Activated CD8-positive, alpha-beta T cell treated with anti-CD3 and anti-CD28 coated beads, Interleukin-2, amount 10 ng/mL, durations not matched to agents 7 days and 5 days (primary cell): ENCODE measurements at places on chromosomes 4 and X.

- no peak for DNase-seq
These were observed 53.0 kb downstream of the HELT start for GRCh38 chr4:185071236-185071811.

DNA sequence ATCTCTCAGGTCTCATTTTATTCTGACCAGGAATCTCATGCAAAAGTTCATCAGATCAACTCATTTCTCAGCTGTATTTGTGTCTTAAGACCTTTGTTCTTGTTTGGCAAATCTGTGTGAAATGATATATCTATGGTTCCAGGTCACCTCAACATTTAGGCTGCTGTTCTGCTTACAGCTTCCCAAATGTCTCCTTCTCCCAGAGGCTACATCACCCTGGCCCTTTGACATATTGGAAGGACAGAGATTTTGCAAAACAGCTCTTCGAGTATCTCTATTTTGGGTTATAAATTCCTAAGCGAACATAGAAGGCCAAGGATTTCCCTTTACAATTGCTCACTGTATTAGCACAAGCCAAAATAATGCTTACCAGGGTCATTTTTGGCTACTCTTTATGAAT is 57.5 kb upstream of the GIMD1 start:
- no peak for DNase-seq

DNA sequence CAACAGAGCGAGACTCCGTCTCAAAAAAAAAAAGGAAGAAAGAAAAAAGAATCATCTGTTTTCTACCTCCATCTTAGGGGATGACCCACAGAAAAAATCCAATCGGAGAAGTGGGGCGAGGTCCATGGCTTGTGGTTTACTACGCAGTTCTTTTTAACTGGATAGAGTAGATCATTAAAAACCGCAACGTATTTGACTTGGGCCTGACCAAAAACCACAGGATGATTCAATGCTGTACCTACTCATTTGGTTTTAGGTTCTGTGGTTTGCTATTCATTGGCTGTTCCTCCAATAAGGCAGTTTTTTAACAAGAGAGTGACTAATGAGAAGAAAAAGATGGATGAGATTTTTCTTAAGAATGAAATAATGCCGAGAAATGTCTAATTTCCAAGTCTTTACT is 83.7 kb downstream of the FREM3 start:
- peak; percentile 39 for DNase-seq

- DNase-seq = peak; percentile 30
These were observed 337.3 kb upstream of the HS3ST1 start for GRCh38 chr4:11765849-11766453.

- peak; percentile 72 for DNase-seq
These were observed at the start of gene TRIM61 for GRCh38 chr4:164977243-164978164. TSS of gene TRIM61 (minus strand) at chr4:164977657. CDS start at chr4:164970002, 7,655 bp downstream.
